ENCODE measurements at places on chromosomes 5 and 9. TPM values are rescaled to one million over a fixed set of nuclear protein-coding genes. Genes with fewer than 3 reads are reported as not detected.

The SYK gene
- total RNA-seq: 2.5 TPM

The GRXCR2 gene
- total RNA-seq: not detected

The PIP5K1B gene
- total RNA-seq: 2.6 TPM

The MAMDC4 gene
- total RNA-seq: 1.2 TPM

The ZNF618 gene
- 0.26 TPM for total RNA-seq
